ENCODE measurements at places on chromosomes 5 and 9.

GRCh38 chr5:94906750-94907149 lies 288.3 kb downstream of the SLF1 start:
- DNase-seq, result peak; percentile 30

- DNase-seq, result no peak
These were observed 30.0 kb downstream of the GOLM1 start for GRCh38 chr9:86069206-86069869.

DNA sequence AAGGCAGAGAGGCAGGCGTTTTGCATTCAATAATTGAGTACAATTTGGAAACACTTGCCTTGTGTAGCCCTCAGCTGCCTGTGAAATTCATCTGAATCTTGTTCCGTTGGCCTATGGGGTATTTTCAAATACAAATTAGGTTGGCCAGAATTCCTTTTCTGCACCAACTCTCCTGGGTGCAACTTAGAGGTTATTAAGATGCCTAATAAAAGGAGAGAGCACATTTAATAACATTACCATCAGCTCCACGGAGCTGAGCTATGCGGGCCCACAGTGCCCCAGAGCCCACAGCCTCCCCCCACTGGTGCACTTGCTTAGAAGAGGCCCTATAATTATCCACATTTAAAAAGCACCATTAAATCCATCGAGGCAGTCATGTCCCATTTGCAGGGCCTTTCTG lies 367.6 kb upstream of the CLINT1 start:
- DNase-seq, result no peak

GRCh38 chr9:124251605-124252378 lies 6.0 kb upstream of the NEK6 start:
- peak; percentile 53 for DNase-seq

DNA sequence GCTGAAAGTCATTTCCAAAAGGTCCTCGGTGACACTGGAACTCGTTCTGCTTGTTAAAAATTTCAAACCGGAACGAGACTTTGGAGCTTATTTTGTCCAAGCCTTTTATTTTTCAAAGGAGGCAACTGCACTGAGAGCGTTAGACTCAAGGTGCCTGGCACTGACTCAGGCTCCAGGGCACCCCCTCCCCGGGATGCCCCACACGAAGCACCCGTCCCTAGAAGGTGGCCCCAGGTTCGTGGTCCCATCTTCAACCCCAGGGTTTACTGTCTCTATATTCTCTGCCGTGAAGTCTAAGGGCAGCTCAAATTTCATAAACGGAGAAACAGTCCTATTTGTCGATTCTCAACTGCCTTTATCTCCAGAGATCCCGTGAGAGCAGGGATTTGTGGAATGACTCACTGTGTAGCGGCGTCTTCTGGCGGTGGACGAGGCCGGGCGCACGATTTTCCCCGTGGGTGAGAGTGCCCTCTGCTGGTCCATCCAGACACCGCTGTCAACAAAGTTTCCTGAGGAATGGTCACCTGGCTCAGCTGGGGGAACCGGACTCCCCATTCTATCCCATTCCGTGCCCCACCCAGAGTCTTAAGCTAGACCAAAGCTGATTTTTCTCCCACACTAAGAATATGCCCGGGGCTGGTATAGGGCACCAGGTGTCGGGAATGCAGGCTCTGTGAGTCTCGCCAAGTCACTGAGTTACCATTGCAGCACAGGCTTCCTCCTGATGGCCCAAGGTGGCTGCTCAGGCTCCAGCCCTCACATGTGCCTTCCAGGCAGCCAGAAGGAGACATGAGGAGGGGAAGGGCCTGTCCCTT lies 27.1 kb upstream of the SLC6A19 start:
- peak; percentile 25 for DNase-seq

- DNase-seq, result no peak
These were observed 78.8 kb upstream of the SPRY4 start for GRCh38 chr5:142403583-142403982.

DNA sequence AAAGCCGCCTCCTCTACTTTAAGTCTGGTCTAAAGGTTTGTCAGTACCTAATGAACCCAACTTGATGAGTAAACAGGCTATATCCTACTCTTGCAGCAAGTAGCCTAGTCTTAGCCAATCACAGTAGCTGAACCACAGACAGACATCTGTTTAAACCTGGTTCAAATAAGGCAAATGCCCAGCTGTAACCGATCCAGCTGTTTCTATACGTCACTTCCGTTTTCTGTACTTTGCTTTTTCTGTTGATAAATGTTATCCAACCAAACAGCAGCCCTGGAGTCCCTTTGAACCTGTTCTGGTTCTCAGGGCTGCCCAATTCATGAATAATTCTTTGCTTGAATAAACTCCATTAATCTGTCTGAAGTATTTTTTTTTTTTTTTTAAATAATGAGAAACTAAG lies 76.9 kb upstream of the EQTN start:
- DNase-seq, result no peak

DNA sequence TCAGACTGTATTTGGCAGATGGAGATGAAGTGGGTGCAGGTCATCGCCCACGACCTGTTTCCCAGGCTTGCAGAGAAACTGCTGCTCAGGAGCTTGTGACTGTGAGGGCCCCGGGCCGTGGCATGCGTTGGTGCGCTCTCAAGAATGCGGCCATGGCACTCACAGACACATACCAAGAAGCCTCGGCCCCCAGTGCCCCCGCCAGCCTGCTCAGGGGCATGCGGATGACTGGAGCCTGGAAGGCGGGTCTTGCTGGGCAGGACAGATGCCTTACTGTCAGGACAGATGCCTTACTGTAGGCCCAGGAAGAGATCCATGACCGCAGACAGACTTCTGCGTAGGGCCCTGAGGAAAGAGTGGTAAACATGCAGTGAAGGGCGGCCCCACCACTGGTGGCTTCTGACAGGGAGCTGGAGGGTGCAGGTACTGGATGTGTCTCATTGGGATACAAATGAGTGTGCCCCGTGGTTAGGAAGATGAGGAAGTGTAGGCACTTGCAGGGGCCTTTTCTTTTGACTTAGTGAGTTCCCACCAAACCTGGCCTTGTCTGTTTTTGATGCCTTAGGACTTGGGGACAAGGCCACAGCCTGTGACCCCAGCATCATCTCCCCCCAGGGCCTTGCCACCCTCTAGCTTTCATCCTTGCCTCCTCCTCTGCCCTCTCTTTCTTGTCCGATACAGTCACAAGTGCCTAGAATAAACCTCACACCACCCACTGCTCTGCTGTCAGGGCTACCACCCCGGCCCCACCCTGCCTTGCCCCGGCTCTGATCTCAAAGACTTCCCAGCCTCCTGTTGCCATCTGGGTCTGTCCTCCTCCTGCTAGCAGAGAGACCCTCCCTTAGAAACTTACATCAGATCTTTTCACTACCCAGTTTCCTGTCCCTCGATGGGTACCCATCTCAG lies 68.8 kb upstream of the ABL1 start:
- DNase-seq, result no peak

GRCh38 chr5:81601919-81602318 lies 149.0 kb downstream of the SSBP2 start:
- DNase-seq, result no peak

DNA sequence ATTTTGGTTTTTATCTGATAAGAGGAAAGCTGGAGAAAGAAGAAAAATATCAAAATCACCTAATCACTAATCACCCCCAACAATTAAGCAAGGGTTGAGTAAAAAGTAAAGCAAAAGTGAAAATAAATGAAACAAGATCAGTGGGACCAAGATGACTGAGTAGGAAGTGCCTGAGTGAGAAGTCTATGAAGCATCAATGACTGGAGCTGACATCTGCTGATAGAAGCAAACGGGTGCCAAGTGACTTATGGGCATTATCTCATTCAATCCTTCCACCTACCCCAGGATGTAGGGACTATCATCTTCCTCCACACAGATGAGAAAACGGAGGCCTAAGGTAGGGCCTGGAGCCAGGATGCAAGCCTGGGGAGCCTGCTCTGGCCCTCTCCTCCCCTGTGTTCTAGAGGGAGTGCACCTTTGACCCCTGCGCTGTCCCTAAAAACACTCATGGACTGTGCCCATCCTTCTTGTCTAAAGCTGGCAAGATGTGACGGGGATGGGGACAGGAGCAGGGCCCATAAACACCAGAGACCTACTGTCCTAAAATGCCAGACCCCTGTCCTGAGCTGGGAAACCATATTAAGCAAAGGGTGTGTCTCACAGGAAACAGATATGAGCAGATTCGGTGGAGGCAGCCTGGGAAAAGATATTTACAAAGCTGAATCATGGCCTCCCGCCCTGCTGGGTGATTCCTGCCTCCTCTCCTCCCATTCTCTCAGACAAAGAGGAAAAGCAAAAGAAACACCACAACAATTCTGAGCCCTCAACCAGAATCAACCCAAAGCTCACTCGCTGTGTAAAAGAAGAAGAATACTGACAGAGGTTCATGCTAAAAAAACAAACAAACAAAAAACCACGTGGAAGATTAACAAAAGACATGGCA lies 116.0 kb downstream of the AUH start:
- DNase-seq, result no peak

DNA sequence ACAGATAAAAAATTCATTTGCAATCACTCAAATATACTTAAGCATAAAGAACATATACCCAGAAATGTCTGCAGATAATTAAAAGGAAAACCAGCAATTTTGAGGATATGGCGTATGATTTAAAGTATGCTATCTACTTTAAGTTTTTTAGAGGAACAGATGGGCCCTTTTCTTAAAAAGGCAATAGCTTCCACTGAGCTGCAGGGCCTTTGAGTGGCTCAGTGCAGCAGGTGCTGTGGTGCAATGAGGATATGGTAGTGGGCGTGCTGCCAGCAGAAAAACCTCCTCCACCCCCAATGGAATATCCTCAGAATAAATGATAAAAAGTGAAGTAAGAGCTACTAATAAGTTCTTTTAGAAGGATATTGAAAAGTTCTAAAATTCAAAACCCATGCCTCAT lies 814.5 kb downstream of the MTRR start:
- no peak for DNase-seq

- DNase-seq, result no peak
These were observed 4.4 kb upstream of the DIAPH1 start for GRCh38 chr5:141623186-141623585.

DNA sequence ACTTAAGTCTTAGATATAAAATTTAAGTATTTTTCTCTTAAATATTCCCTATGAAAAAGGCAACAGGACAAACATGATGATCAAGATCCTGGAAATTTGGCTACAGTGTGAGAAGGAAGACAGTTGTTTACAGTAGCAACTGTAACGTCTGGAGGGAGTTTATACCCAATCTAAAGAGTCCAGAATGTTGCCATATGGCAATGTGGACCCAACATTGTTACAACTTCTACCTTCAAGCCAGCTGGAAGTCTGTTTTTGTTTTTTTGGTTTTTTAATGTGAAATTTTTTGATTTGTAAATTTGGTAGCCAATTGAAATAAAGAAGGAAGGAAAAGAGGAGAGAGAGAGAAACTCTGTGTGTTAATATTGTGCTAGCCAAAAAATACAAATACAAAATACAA lies 233.4 kb downstream of the CHSY3 start:
- no peak for DNase-seq

GRCh38 chr5:160799184-160799583 lies 52.8 kb downstream of the ATP10B start:
- no peak for DNase-seq

DNA sequence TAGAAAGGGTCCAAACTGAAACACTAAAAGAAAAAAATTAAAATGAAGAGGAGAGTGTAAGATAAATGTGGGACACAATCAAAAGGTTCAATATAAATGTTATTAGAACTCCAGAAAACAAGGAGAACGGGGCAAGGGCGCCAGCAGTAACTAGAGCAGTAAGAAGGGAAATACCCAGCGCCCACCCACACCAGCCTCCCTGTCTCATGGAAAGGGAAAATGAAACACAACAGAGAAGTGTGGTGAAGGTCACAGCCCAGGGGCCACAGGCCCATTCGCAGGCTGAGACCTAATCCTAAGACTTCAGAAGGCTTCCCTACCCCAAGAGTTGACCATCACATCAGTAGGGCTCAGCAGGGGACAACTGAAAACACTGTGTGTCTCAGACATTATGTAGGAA lies 45.8 kb upstream of the CLK4 start:
- no peak for DNase-seq

DNA sequence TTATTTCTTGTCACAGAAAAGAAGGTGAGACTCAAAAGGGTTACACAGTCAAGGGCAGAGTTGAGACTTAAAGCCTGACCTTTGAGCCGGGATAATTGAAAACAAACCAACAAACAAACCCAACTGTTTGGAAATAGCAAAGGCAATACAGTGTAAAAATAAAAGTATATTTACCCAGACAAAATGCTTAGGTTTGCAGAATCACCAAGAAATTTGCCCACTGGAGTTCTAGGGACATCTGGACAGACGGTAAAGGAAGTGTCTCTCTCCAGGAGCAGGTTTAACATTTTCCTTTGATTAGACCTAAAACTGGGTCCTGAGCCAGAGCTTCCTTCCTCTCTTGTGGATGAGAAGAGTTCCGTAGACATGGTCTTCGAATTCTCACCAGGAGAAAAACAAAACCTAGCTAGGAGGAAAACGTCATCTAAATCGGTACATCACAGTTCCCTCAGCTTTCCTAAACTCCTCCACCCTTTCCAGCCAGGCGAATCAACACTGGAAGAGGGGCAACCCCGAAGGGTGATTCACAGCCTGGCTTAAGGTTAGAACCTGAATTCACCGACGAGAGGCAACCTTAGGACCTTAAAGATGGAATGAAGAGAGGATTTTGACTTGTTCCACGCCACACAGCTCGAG lies 673 bp downstream of the CDC25C start:
- DNase-seq, result no peak

- no peak for DNase-seq
These were observed 124.8 kb upstream of the IRX4 start for GRCh38 chr5:2007496-2007877.

DNA sequence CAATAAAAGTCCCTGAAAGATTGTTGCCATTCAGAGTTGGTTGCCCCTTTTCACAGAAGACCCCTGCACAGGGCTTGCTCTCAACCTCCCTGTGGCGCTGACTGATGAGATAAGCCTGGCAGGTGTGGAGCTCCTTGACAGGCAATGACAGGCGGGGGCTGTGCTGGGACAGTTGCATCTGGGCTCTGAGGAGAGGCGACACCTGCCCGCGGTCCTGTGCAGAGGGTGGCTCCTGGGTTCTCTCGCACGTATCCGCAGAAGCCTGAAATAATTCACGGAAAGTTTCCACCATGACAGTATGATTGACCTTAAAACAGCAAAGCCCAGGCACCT lies 19.8 kb upstream of the EXOC3 start:
- no peak for DNase-seq

DNA sequence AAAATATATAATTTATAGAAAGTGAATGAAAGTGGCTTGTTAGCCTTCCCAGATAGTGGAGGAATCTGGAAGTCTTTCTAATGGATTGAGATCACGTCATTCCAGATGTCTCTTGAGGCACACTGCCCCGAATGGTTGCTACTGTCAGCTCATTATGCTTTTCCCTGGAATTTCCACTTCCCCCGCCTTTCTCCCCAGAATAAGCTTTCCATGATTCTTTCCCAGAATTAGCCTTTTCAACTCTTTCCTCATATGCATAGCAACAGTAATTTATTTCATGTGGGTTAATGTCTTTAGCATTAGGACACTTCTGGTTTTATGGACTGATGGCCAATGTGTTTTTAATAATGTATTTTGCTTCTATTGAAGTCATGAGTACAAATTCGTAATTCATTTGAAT lies 81.5 kb downstream of the PALM2AKAP2 start:
- peak; percentile 84 for DNase-seq

GRCh38 chr9:84314306-84314705 lies 26.3 kb downstream of the SLC28A3 start:
- DNase-seq, result no peak
